ENCODE measurements at places on chromosomes 2 and 18. TPM values are rescaled to one million over a fixed set of nuclear protein-coding genes. Genes with fewer than 3 reads are reported as not detected.

GRCh38 chr2:161139098-161139987 lies 20.9 kb upstream of the TANK start:
- peak; percentile 70 for DNase-seq

- no peak for DNase-seq
Measured at GRCh38 chr2:138364554-138365162, 136.9 kb upstream of the SPOPL start.

DNA sequence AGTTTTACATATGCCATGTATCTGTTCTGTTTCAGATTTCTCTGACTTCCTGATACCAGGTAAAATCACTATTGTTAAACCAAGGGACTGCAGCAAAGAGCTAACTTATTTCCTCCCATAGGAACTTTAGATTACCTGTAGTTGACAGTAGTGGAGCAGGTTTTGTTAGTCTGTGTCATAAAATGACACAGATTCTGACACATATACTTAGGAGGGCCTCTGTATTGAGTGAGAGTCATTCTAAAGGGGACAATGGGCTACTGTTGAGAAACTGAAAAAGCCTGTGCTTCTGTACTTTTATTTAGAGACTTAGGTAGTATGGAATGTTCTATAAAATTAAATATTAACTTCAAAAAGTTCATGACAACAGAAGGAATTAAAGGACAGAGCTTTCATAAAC lies 48.2 kb downstream of the KCMF1 start:
- no peak for DNase-seq

- no peak for DNase-seq
Measured at GRCh38 chr18:76380791-76381405, 114.1 kb downstream of the ZNF516 start.

- DNase-seq: no peak
Measured at GRCh38 chr2:147181351-147182029, 663.3 kb upstream of the ACVR2A start.

DNA sequence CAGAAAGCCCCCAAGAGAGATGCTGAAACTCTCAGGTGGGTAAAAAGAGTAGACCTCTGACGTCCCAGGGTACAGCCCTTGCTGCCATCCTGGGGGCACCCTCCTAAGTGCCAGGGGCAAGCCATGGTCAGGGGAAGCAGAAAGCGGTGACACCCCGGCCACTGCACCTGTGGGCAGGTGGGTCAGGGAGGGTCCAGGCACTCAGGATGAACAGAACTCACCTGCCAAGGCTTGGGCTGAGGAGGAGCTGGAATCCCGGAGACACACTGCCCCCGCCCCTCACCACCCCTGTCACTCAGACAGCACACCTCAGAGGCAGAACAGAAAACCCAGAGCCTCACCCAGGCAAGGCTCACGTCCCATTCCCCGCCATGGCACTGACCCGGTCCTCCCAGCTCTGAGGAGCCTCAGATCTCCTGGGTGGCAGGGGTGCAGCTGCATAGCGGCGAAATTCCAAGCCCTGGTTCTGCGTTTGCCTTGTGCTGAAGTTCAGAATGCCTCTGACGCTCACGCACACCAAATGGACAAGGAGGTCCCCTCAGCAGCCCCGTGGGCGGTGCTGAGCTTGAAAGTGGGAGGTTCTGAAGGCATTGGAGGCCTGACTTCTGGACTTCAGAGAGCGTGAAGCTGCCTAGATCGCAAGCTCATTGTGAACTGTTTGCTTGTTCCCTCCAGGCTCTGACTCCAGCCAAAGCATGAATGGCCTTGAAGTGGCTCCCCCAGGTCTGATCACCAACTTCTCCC lies 4.3 kb downstream of the GPR17 start:
- DNase-seq: no peak

DNA sequence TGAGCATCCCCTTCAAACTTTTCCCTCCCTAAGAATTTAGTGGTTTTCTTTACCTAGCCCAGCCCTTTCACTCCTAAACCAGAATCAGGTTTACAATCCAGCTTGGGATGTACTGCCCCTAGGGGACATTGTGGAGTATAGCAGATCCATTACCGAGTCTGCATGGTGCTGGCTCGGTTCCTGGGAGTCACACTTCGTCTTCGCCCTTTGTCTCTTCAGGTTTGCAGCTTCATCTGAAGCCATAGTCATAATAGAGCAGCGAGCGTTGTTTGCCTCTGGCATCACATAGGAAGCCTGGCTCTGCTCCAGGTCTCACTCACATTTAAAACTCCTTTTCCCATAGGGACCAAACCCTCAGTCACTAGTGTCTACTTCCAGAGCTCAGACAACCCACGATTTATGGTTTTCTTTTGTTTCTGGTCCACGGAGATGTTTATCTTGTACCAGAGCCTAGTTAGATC lies 16.8 kb upstream of the LYPD6 start:
- peak; percentile 51 for DNase-seq

- DNase-seq: no peak
Measured at GRCh38 chr2:190674966-190675650, 26.2 kb downstream of the NAB1 start.

DNA sequence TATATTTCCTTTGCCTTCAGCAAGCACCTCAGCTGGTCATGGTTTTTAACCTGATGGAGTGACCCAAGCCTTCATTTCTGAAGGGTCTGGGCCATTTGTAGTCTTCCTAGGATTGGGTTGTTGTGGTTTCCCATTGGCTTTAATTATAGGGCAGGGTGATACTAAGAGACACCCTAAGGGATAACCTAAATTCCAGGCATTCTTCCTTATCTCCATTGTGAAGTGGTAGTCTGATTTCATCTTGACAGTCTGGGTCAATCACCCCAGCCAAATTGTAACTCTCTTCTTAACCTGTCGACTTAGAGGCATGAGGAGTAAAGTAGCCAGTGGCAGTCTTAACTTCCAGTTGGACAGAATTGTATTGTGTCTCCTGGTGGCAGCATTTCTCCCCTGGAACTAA lies 30.2 kb upstream of the MEX3C start:
- DNase-seq: no peak

- no peak for DNase-seq
Measured at GRCh38 chr18:33507019-33507418, 66.5 kb upstream of the CCDC178 start.

- DNase-seq: peak; percentile 26
Measured at GRCh38 chr18:75041586-75041985, 167.4 kb downstream of the PTGR3 start.

The B3GNT7 gene
- total RNA-seq: not detected

The TSPYL6 gene
- total RNA-seq: not detected

The NOSTRIN gene
- not detected for total RNA-seq

The SERPINB11 gene
- not detected for total RNA-seq

The G6PC2 gene
- not detected for total RNA-seq

The SLC38A11 gene
- total RNA-seq: 0.19 TPM

The IL36A gene
- not detected for total RNA-seq

The SIX3 gene
- total RNA-seq: not detected

The PRSS56 gene
- total RNA-seq: 2.5 TPM

The TMEM169 gene
- total RNA-seq: 19.4 TPM

The VIT gene
- total RNA-seq: not detected
